ENCODE measurements at places on chromosomes 7 and 10.

DNA sequence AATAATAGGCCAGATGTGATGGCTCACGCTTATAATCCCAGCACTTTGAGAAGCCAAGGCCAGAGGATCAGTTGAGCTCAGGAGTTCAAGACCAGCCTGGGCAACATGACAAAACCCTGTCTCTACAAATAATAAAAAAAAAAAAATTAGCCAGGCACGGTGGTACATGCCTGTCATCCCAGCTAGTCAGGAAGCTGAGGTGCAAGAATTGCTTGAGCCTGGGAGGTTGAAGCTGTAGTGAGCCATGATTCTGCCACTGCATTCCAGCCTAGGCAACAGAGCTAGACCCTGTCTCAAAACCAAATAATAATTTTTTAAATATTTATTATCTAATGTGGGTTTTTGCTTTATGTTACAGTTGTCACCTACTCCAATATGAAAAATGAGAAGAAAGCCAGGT lies 178.9 kb downstream of the ADK start:
- DNase-seq, result no peak

GRCh38 chr10:33623669-33624068 lies 289.2 kb upstream of the NRP1 start:
- DNase-seq, result no peak

DNA sequence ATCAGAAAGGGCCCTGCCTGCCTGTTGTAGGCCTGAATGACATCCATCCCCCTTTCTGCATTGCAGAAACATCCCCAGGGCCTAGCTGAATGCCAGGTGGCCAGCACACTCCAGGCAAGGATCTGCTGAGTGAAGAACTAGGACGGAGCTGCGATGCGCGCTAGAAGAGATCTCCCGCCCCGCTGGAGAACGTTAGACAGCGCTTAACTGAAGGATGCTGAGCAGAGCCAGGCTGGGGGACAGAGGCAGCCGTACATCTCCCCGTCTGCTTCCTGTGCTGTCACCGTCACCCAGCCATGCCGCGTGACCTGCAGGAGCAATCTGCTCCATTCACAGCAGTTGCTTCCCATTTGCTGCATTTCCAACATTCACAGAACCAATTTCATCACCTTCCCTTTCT lies 73.3 kb downstream of the FAM53B start:
- no peak for DNase-seq

- no peak for DNase-seq
Observed at GRCh38 chr7:83452256-83452655, 196.7 kb downstream of the SEMA3E start.

GRCh38 chr7:138666385-138666784 lies 34.8 kb downstream of the SVOPL start:
- no peak for DNase-seq

Data from T follicular helper cell (primary cell).